ENCODE measurements at places on chromosomes 1 and 21. TPM values are rescaled to one million over a fixed set of nuclear protein-coding genes. Genes with fewer than 3 reads are reported as not detected.

DNA sequence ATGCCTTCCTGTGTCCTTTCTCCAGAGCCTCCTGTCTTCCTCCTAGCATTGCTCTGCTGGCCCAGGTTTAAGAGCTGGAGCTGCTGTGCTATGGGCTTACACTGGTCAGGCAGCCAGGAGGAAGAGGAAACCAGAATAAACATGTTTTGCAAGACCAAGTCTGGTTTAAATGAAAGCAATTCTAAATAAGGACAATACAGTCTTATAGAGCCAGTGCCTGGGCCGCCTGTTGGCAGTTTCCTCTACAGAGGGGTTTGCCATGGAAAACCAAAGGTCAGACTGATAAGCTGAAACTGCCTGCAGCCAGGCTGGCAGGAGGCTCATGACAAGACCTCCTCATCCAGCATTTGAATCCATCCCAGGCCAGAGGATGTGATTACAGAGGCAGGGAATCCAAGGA is 92.9 kb upstream of the FGGY start:
- H3K36me3 ChIP-seq: peaks cover 2% of the 10 kb centered on the region
- no peak overlapping the region for H3K27ac ChIP-seq
- no peak for DNase-seq
- no peak overlapping the region for H3K4me3 ChIP-seq
- peaks cover 12% of the 10 kb centered on the region for H3K27me3 ChIP-seq

- no peak overlapping the region for H3K27ac ChIP-seq
- peaks cover 42% of the 10 kb centered on the region for H3K4me1 ChIP-seq
- H3K27me3 ChIP-seq: no peaks in the 10 kb centered on the region
- peak; percentile 71 for DNase-seq
Observed at GRCh38 chr1:41639332-41639936, 155.0 kb upstream of the EDN2 start.

DNA sequence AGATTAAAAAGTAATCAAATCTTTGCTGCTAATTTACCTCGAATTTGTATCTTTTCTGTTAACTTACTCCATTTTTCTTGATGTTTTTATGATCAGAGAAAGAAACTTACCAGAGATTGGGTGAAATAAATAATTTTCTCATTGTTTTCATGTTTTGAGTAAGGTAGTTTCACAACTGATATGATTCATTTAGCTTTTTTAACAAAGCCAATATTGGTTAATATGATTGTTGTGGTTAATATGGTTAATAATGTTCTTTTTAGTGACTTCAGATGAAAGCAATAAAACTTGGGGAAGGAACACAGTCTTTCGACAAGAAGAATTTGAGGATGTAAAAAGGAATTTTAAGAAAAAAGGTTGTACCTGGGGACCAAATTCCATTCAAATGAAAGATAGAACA is 48.1 kb downstream of the MAP3K21 start:
- H3K4me1 ChIP-seq: peaks cover 4% of the 10 kb centered on the region
- no peak for DNase-seq
- no peak overlapping the region for H3K27ac ChIP-seq
- no peak overlapping the region for H3K4me3 ChIP-seq

GRCh38 chr21:28375708-28376385 is 616.8 kb downstream of the LTN1 start:
- no peak overlapping the region for H3K27ac ChIP-seq
- DNase-seq: no peak
- H3K36me3 ChIP-seq: no peaks in the 10 kb centered on the region
- H3K4me1 ChIP-seq: no peaks in the 10 kb centered on the region
- H3K27me3 ChIP-seq: no peaks in the 10 kb centered on the region

GRCh38 chr1:67652800-67653199 is 32.2 kb upstream of the GADD45A start:
- H3K36me3 ChIP-seq: no peaks in the 10 kb centered on the region
- peaks cover 2% of the 10 kb centered on the region for H3K4me1 ChIP-seq
- no peak overlapping the region for H3K4me3 ChIP-seq
- H3K27me3 ChIP-seq: peaks cover 15% of the 10 kb centered on the region
- H3K27ac ChIP-seq: no peak overlapping the region

GRCh38 chr1:246074421-246074820 is 432.7 kb downstream of the SMYD3 start:
- no peak overlapping the region for H3K27ac ChIP-seq
- H3K27me3 ChIP-seq: no peaks in the 10 kb centered on the region
- no peak overlapping the region for H3K4me3 ChIP-seq
- H3K36me3 ChIP-seq: no peaks in the 10 kb centered on the region

DNA sequence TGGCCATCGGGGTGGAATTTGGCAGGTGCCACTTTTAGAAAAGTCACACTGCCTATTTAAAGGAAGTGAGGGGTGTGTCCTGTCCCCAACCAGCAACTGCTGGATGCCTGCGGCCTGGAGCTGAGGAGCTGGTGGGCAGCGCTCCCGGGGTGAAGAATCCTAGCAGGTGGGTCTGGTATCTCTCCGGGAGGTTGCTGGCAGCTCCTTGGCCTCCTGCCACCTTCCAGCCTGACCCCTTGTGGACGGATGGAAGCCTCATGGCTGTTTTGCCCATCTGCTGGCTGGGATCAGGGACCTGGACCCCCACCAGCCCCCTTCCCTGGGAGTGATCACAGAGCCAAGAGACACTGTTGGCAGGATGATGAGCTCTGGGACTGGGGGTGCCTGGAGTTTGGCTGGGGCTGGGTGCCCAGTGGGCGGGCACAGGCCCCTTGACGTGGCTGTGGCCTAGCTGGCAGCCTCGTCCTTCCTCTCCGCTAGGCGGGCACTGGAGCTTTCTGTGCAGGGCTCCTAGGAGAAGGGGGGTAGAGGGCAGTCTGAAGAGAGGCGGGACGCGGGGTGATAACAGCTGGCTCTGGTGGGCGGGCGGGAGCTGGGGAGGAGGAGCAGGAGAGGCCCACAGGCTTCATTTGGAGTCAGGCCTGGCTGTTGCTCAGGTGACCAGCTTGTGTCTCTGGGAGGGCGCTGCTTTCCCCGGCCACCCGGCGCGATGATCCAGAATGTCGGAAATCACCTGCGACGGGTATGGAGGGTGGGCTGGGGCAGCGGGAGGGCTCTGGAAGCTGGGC is at the start of gene ACOT11:
ACOT11 (plus strand) TSS at position 628 of the 788 bp plus-strand sequence; CDS start at position 710, 82 bp downstream.
- H3K4me3 ChIP-seq: no peak within 1 kb of the TSS
- H3K36me3 ChIP-seq: no peaks in the 10 kb centered on the region
- DNase-seq: no peak
- peaks cover 5% of the 10 kb centered on the region for H3K4me1 ChIP-seq
- peaks cover 4% of the 10 kb centered on the region for H3K27me3 ChIP-seq

DNA sequence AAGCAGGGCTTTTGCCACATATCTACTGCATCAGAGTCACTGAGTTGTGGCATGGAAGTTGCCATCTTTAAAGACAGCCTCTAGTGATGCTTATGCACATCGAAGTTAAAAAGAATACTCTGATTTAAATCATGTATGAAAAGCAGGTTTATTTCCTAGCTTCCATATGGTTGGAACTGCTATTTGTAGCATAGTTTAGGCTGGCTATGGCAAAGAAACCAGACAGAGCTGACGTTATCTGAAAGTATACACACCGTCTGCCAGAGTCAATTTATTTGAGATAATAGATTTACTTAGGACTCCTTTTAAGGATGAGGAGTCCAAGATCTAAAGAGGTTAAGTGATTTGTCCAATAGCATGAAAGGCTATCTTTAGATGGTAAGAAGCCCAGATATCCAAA is 536.9 kb upstream of the ADGRL4 start:
- no peaks in the 10 kb centered on the region for H3K27me3 ChIP-seq
- no peaks in the 10 kb centered on the region for H3K36me3 ChIP-seq
- H3K4me3 ChIP-seq: no peak overlapping the region

DNA sequence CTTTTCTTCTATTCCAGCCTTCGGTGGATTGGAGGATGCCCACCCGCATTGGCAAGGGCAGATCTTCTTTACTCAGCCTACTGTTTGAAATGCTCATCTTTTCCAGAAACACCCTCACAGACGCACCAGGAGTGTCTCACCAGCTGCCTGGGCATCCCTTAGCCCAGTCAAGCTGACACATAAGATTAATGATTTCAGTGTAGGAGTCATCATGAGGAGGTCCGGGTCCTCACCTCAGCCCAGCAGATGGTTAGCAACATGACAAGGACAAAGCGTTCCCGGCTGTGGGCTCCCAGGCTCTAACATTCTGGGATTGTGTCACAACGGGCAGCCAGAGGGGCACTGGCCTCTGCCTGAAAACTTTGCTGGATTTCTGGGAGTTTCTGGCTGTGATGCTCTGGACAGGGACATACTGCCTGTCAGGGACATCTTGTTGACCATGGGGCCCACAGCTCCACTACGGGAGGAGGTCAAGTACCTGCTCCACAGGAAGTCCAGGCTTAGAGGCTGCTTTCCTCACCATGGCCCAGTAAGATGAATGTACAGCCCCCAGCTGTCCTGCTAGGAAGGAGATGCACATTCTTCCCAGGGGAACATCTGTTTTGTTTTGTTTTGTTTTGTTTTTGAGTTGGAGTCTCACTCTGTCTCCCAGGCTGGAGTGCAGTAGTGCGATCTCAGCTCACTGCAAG is 204.0 kb upstream of the COA6 start:
- H3K27me3 ChIP-seq: peaks cover 3% of the 10 kb centered on the region
- no peaks in the 10 kb centered on the region for H3K36me3 ChIP-seq
- H3K27ac ChIP-seq: peak overlapping the region; percentile 45
- H3K4me3 ChIP-seq: no peak overlapping the region

DNA sequence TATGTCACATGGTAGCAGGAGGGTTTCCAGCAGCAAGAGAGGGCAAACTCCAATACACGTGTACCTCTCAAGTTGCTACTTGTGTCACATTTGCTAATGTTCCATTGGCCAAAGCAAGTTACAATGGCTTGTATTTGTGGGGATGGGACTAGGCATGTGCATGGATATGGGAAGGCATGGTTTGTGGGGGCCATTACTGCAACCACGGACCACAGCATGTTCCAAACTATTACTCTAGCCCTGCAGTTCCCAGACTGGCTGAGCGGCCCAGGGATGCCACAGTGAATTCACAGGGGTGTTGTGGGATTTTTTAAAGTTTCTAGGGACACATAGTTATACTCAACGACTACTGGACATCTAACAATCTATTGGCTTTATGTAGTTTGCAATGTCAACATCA is 133.1 kb downstream of the GIPC2 start:
- H3K36me3 ChIP-seq: no peaks in the 10 kb centered on the region
- no peak overlapping the region for H3K4me3 ChIP-seq
- H3K27ac ChIP-seq: no peak overlapping the region
- H3K27me3 ChIP-seq: no peaks in the 10 kb centered on the region

DNA sequence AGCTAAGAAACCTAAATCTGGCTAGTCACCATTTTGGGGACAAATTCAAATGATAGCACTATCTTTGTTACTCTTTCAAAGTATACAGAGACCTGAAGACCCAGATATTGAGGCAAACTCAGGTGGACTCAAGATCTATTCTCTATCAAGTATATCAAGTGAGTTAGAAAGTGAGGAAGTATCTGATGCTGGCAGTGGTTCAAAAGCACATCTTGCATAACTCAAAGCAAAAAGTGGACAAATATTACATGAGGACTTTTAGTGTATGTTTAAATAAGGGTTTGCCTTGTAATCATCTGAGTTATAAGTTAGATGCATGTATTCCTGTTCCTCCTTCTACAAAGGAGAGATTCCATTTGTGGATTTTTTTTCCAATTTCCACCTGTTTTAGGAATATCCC is 338.4 kb downstream of the DISC1 start:
- H3K27ac ChIP-seq: no peak overlapping the region
- no peak for DNase-seq
- H3K36me3 ChIP-seq: peaks cover 4% of the 10 kb centered on the region

GRCh38 chr1:178418284-178418955 is 78.3 kb downstream of the CLEC20A start:
- no peak overlapping the region for H3K27ac ChIP-seq
- no peak for DNase-seq
- H3K27me3 ChIP-seq: peaks cover 1% of the 10 kb centered on the region
- no peaks in the 10 kb centered on the region for H3K4me1 ChIP-seq

DNA sequence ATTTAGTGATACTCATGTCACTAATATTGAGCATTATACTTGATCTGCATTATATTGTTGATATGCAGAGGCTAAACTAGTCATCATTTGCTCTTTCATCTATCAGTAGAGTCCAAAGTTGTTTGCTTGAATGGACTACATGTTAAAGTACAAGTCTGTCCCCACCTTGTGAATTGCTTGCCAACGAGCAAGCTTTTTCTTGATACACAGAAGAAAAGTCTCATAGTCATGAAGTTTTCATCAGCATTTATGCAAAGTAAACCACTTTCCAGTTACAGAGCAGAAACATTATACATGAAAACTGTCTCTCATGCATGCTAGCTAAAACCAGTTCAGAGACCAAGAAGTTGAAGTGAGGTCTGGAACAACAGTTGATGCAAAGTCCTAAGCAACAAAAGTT is 13.0 kb downstream of the SFPQ start:
- peak overlapping the region; percentile 25 for H3K27ac ChIP-seq
- no peaks in the 10 kb centered on the region for H3K27me3 ChIP-seq
- DNase-seq: no peak

DNA sequence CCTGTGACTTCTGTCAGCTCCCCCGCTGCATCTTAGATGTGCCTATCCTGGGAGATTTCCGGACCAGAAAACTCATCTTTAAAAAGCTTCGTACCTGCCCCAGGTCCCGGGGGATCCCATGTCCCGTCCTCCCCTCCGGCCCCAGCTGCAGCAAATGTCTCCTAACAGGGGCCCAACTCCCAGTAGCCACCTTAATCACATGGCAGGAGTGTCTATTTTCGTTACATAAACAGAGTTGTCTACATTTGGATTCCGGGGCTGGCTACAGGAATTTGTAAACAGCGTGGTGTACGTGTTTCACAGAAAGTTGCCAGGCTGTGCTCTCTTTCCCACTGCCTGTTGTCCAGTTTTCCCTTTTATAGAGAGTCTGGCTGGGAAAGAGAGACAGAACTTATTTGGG is 17.9 kb upstream of the KCNE2 start:
- H3K36me3 ChIP-seq: no peaks in the 10 kb centered on the region
- H3K27me3 ChIP-seq: no peaks in the 10 kb centered on the region
- H3K4me1 ChIP-seq: peaks cover 4% of the 10 kb centered on the region
- H3K27ac ChIP-seq: no peak overlapping the region

GRCh38 chr1:161720422-161720821 is 922 bp upstream of the FCRLB start:
- DNase-seq: no peak
- H3K4me3 ChIP-seq: no peak overlapping the region
- peaks cover 13% of the 10 kb centered on the region for H3K4me1 ChIP-seq
- no peaks in the 10 kb centered on the region for H3K36me3 ChIP-seq
- no peak overlapping the region for H3K27ac ChIP-seq

Gene SPRR2B
- not detected for total RNA-seq

Gene NUP210L
- not detected for total RNA-seq

Gene NADK
- total RNA-seq: 91.3 TPM

Gene PAX7
- not detected for total RNA-seq

Gene OR6K3
- not detected for total RNA-seq

Gene TENT5C
- 3.5 TPM for total RNA-seq
